ENCODE measurements at places on chromosomes 2 and 18.

DNA sequence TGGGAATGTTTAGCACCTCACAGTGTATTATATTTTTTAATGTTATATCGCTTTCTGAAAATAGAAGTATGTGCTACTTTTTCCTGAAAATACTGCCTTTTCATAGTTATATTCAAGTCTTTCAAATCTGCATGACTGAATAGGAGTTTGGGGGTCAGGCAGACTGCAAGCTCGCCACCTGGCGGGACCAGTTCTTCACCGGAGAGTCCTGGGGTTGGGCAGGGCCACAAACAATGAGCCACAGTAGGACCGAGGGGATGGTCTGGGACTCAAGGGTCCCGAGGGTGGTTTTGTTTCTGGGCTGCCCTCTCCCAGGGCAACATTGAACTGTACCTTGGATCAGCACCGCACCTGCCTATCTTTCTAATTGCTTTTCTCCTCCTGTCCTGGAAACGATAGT, 70.6 kb downstream of the VWA3B start:
- DNase-seq = no peak

DNA sequence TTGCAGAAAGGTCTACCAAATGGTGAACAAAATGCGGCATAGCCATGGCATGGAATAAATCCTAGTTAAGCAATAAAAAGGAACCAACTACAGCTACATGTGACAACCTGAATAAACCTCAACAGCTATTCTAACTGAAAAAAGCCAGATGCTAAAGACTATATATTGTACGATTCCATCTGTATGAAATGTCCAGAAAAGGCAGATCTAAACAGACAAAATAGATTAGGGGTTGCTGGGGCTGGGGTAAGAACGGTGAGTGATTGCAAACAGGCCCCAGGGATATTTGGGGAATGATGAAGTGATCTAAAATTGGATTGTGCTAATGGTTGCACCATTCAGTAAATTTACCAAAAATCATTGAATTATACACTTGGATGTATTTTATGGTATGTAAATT, 2.8 kb downstream of the CCDC68 start:
- no peak for DNase-seq

DNA sequence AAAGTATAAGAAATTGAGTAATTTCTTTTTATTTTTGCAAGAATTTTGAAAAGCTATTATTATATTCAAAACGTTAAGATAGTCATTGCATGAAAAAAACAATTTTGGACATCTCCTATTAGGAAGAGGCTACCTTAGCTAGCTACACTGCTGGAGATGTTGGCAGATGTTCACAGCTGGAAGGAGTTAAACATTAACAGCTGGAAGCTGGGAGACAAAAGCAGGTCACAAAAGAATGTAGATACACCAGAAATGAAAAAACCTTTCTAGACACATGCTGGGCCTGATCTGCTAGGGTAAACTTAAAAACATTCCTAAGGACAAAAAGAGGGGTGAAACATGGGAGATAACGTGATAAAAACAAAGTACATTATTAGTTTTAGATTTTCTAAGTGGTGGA, 84.4 kb downstream of the SESTD1 start:
- no peak for DNase-seq

GRCh38 chr18:63260380-63260754, 59.2 kb downstream of the BCL2 start:
- DNase-seq = no peak

DNA sequence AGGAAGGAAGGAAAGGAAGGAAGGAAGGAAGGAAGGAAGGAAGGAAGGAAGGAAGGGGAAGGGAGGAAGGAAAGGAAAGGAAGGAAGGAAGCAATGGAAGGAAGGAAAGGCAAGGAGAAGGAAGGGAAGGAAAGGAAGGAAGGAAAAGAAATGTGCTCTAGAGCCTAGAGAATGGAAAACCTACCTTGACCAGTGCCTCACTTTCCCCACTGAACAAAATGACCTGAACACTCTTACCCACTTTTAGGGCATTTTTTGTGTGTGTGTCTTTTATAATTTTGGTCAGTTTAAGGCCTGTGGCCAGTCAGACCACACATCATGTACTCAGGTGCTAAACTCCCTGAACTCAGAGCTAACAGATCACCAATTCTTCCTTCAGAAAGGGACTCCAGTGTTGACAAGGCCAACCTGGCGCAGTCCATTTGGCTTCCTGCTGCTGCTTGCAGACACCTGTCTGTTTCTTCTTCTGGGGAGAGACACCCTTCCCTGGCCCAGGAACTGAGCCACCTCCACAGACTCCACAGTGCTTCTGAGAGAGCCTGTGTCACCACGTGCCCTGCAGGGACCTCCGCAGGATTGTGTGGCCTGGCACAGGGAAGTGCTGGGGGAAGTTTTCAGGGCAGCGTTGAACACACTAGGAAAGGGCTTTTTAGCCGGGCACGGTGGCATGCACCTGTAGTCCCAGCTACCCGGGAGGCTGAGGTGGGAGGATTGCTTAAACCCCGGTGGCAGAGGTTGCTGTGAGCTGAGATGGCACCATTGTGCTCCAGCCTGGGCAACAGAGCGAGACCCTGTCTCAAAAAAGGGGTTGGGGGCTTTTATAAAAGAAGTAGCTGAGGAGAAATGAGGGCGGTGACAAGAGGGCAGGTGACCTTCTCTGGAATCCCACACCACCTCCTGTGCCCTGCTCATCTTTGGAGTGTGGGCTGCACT, 57.2 kb downstream of the DDX1 start:
- DNase-seq = no peak

GRCh38 chr2:171521361-171522051, 768 bp upstream of the CYBRD1 start:
- DNase-seq = no peak

DNA sequence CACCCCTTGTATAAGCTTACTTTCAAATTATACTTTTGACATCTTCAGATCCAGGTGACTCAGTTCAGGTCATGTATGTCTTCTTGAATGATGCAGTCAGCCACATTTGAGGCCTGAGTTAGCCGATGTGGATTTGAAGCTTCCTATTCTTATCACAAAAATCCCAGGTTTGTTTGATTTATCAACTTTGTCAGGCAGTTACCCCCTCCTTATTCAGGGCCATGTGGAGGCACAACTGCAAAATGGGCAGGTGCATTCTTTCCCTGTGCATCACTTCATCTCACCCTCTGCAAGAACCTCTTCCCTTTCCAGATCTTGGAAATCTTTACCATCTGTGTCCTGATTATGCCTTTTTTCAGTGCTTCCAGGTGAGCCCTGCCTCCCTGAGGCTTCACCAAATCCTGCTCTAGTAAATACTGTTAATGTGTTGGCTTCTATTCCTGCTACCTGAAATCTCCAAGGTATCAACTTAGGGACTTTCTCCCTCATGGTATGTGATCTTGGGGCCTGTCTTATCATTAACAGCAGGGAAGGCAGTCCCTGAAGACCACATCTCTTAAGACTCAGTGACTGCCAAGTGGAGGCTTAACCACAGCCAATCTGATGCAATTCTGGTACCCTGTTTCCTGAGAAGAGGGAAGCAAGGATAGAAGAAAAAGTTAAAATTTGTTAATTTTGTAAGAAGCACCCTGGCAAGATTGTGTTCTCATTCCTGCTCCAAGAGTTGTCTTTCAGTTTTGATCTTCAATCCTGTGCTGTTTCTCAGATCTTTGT, 9.4 kb upstream of the ARHGAP28 start:
- no peak for DNase-seq

DNA sequence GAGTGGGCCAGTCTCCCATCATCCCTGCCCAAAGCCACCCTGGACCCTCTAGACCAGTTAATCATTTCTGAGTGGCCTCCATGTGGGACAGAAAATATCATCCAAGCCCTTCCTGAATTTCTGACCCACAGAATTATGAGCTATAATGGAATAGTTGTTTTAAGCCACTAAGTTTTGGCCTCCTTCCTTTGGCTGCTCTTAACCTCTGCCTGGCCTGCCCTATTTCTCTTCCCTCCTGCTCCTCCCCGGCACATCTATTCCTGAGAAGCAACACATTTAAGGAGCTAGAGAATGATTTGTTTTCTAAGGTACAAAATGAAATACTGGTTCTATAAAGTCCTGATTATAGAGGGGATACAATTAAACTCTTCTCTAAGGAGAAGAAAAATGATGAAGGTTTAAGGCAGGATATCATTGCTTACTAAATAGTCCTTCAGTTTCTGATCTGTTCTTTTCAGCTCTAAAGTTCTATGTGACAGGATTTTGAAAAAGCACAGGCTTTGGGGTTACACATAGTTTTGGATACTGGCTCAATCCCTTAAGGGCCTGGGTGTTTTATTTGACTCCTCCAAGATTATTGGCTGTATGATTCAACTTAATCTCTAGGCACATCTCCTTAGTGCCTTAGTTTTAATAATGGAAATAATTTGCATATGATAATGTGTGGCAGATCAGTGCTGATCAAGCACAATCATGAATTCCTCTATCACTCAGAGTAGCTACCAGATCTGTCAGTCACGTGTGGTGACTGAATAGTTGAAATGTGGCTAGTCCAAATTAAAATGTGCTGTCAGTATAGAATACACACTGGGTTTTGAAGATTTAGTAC, 240.3 kb downstream of the VAPA start:
- no peak for DNase-seq

DNA sequence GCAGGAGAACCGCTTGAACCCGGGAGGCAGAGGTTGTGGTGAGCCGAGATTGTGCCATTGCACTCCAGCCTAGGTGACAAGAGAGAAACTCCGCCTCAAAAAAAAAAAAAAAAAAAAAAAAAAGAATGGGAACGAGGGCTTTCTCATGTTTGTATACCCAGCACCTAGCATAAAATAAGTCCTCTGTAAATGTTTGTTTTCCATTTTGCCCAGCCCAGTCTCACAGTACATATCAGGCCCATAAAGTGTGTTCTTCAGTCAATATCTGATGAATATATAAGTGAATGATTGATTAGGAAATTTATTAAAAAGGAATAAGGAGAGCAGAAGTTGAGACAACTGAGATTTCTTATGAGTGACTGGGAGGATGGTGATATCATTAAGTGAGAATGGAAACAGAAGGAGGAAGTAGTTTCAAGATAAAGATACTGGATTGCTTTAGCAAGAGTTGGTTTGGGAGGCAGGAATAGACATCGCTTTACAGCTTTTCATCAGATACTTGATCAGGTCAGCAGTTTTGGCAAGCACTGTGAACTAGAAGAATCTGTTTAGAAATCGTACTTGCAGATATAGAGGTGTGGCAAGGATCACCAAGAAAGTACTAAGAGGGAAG, 327.5 kb downstream of the KIAA1328 start:
- DNase-seq = no peak

DNA sequence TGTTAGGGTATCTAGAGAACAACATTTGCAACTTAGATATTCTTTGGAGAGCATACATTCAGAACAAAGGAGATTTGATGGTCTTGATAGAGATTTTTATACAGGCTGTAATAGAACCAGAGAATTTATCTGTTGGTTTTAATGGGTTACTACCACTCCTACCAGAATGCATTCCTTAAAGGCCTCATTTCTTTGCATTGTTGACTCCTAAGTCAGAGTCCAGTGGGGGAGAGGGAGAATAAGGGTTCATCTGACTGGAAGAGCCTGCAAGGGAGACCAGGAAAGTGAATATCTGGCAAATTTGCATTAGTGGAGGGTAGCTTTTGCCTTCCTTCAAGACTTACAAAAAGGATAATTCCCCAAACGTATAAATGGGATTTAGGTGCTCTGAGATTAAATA, 29.7 kb downstream of the AGPS start:
- no peak for DNase-seq

GRCh38 chr2:58407487-58407886, 166.4 kb upstream of the FANCL start:
- DNase-seq = no peak

DNA sequence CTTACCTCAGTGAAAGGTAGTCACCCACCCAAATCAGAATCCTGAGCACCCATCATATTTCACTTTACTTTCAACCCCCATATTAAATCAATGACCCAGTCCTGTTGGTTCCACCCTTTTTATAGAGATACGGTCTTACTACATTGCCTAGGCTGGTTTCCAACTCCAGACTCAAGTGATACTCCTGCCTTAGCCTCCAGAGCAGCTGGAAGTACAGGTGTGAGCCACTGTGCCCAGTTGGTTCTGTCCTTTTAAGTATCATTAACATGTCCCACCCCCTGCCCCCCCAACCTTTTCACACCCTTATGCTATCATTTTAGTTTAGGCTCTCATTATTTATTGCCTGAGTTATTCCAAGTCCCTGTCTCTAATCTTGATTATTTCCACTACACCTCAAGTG, 28.7 kb downstream of the MSH6 start:
- no peak for DNase-seq

DNA sequence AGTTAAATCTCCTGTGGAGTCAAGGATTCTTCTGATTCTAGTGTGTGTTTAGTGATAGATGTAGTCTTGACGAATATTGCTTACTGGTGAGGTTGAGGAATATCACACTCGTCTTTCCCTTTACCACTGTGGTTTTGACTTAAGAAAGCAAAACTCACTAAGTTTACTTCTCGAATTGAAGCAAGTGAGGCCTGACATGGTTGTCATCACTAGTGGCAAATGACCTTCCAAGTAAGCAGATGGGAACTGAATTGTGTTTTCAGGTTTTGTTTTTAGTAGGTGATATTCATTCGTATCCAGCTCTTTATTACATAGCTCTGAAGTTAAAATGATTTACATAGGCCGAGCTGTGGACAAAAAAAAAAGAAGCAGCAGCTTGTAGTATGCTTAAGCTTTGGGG, 20.6 kb upstream of the DSG4 start:
- DNase-seq = no peak

GRCh38 chr2:72185206-72185605, 37.5 kb upstream of the CYP26B1 start:
- no peak for DNase-seq

GRCh38 chr2:110838657-110839384, 106.4 kb downstream of the ACOXL start:
- no peak for DNase-seq

DNA sequence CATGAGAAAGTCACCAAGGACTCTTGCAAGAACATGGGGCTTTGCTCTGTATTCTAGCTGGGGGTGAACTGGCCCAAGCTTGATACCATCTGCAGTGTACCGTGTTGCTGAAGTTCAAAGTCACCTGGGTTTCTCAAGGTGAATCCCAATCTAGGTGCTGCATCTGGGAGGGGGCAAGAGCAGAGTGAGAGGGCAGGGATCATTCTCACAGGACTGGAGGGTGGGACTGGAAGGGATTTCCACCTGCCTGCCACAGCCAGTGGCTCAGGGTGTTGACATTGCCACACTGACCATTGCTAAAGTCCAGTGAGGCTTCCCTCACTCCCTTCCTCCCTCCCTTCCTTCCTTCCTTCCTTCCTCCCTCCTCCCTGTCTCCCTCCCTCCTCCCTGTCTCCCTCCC, 98.7 kb downstream of the MYCN start:
- no peak for DNase-seq

GRCh38 chr2:187526792-187527191, 27.4 kb downstream of the TFPI start:
- no peak for DNase-seq

GRCh38 chr2:6211236-6211635, 519.1 kb downstream of the SOX11 start:
- DNase-seq = no peak

GRCh38 chr2:16617282-16618266, 48.1 kb downstream of the CYRIA start:
- peak; percentile 50 for DNase-seq

- DNase-seq = peak; percentile 96
Observed at GRCh38 chr2:226791487-226792081, 8.0 kb downstream of the IRS1 start.

- DNase-seq = no peak
Observed at GRCh38 chr2:23548143-23548769, 163.3 kb downstream of the KLHL29 start.

- DNase-seq = no peak
Observed at GRCh38 chr18:10011061-10011460, 97.2 kb downstream of the VAPA start.

- DNase-seq = no peak
Observed at GRCh38 chr2:98932164-98932563, 3.9 kb downstream of the CRACDL start.

Data from spinal cord (tissue), 10 donors.